Epithelial cell of umbilical artery (primary cell): ENCODE measurements at places on chromosomes 3 and 15. TPM values are rescaled to one million over a fixed set of nuclear protein-coding genes. Genes with fewer than 3 reads are reported as not detected.

GP9 gene
- total RNA-seq: 0.32 TPM in 1 of 2 replicates, not detected in the other

CLDN16 gene
- under 0.01 TPM in 2 replicates for total RNA-seq

ABTB1 gene
- 5.8 TPM in 2 replicates for total RNA-seq

SNX22 gene
- total RNA-seq: 0.65 and 0.76 TPM in 2 replicates

AMIGO3 gene
- total RNA-seq: 0.32 TPM in 1 of 2 replicates, not detected in the other

COL6A6 gene
- total RNA-seq: not detected in 2 replicates
